Chondrocyte (in vitro differentiated cells): ENCODE measurements at places on chromosomes 4 and X. TPM values are rescaled to one million over a fixed set of nuclear protein-coding genes. Genes with fewer than 3 reads are reported as not detected.
A peak's percentile ranks its signal among the peaks of the same experiment; 100 is the strongest.

DNA sequence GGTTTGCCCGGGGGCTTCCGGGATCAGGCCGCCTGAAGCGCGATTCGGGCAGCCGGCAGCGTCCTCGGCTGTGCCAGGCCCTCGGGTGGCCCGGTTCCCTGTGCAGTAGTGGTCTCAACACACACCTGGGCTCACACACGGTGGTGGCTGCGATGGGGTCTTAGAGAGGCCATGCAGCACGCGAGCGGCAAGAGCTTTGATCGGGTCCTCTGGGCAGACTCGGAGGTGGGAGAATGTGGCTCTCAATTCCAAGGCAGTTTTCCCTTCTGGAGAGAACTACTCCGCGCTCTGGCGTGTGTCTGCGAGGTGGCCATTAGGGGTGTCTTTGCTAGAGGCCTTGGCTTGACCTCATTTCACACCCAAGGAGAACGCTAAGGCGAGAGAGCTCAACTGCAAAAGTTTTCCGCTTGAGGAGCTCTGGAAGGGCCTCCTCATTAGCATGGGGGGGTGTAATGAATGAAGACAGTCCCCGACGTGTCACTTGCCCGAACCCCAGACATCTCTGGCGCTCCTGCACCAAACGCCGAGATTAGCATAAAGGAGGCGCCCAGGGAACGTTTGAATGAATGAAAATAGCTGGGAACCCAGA lies 771 bp upstream of the RBPJ start:
- peak; percentile 94 for DNase-seq

GRCh38 chr4:75710246-75710645 lies 14.1 kb upstream of the USO1 start:
- no peak for DNase-seq

- no peak for DNase-seq
Measured at GRCh38 chrX:68685685-68686084, 38.2 kb downstream of the STARD8 start.

DNA sequence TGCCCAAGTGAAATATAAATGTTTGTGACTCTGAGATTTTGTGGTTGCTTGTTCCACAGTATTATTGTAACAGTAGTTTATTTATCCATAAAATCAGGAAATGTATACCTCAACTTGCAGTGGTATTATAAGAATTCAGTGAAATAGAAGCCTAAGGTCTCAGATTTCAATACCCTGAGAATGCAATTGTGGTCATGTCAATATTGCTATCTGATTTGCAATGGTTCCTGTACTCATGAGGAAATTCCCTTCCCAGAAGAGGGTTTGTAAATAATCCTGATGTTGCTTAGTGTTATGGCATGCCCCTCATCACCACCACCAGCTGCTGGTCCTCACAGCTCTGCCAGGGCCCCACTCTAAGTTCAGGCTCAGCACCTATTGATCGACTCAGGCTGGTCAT lies 67.8 kb downstream of the SLC34A2 start:
- DNase-seq: no peak

BTC gene
- 0.33 to 0.41 TPM (median 0.40 TPM) in 3 replicates for total RNA-seq

GRCh38 chr4:62740296-62740695 lies 1540.2 kb downstream of the ADGRL3 start:
- DNase-seq: no peak

- peak; percentile 89 for DNase-seq
Measured at GRCh38 chrX:153974003-153974725, 1.6 kb downstream of the TMEM187 start.

BCORL1 gene
- 19.7 to 20.6 TPM (median 20.0 TPM) in 3 replicates for total RNA-seq

DNA sequence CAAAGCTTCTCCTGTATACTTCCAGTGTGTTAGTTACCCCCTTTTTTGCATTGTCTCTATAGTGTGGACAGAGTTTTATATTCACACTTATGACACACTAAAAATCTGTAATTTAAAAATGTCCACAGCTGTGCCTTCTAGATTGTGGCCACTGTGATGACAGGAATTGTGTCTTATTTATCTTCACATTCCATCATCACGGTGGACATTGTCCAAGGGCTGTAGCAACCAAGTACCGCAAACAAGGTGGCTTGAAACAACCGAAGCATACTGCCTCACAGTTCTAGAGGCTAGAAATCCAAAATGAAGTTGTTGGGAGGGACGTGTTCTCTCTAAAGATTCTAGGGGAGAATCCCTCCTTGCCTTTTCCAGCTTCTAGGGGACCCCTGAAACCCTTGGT lies 32.3 kb downstream of the CHRNA9 start:
- DNase-seq: no peak

- DNase-seq: no peak
Measured at GRCh38 chr4:77358315-77358928, 201.4 kb downstream of the CCNG2 start.

RBM47 gene
- total RNA-seq: 0.12 to 0.26 TPM (median 0.12 TPM) in 3 replicates

DNA sequence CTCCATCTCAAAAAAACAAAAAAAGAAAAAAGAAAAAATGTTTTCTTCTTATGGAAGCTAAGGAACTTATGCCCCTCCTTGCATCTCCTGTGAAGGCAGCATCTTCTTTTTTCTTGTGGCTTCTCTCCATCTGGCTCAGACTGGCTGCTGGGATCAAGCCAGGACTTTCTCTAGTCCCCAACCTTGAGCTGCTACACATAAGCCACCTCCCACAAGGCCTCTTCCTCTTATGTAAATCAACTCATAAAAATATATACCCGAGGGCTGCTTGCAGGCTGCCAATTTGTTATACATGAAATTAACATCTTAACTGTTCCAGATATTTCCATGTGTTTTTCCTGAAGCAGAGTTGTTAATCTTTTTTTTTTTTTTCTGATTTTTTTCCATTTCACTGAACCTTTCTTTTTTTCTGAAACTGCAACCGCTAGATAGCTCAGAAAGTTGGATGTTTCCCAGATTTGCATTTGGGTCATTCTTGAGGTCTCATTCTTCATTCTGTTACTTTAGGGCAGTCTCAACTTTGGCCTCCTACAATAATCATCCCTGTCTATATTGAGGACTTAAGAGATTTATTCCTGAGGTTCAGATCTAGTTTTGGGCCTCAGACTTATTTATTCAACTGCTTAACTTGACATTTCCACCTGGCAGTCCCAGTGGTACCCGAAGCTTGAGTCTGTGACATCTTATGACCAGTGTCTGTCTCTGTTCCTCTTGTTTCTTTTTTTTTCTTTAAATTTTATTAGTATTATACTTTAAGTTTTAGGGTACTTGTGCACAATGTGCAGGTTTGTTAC lies 10.3 kb downstream of the SNX25 start:
- no peak for DNase-seq

MAGEA12 gene
- total RNA-seq: not detected in 3 replicates
